Neural progenitor cell (in vitro differentiated cells): ENCODE measurements at places on chromosomes 7 and 10.

GRCh38 chr10:21488246-21488956 is 37.1 kb downstream of the SKIDA1 start:
- no peak for DNase-seq

DNA sequence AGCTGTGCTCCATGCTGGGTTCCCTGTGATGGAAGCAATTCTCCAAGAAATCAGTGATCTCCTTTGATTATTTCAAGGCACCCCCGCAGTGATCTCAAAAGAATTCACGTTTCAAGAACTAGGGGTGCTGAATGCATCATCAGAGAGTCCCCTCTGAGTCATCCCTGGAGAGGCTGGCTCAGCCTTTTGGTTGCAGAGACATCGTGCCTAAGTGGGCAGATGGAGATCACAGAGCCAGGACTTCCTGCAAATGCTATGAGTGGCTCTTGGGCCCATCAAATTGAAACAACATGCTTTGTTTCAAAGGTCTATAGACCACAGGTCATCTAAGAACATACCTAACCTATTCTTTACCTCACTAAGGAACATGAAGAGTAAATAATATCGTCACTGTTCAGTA is 41.5 kb upstream of the PLEKHA1 start:
- no peak for DNase-seq

- DNase-seq: no peak
These were observed 208.1 kb downstream of the HDAC9 start for GRCh38 chr7:18703685-18704084.

DNA sequence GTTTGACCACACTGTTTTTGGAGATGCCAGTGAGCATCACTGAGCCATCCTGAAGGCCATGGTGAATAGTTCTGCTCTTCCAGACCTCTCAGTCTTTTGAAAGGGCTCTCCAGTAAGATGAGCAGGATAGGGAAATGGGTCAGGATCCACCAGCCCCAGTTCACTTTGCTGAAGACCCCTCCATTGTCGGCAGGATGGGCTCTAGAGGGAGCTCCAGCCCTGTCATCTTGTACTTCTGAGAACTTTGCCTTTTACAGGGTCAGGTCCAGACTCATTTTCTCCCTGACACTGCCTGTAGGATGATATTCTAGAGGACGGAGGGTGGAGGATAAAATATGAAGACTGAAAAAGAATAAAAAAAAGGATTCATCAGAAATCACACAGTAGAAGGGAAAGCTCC is 13.1 kb downstream of the LHFPL3 start:
- peak; percentile 50 for DNase-seq

GRCh38 chr7:98879198-98879978 is 1.1 kb downstream of the TRRAP start:
- DNase-seq: peak; percentile 48

DNA sequence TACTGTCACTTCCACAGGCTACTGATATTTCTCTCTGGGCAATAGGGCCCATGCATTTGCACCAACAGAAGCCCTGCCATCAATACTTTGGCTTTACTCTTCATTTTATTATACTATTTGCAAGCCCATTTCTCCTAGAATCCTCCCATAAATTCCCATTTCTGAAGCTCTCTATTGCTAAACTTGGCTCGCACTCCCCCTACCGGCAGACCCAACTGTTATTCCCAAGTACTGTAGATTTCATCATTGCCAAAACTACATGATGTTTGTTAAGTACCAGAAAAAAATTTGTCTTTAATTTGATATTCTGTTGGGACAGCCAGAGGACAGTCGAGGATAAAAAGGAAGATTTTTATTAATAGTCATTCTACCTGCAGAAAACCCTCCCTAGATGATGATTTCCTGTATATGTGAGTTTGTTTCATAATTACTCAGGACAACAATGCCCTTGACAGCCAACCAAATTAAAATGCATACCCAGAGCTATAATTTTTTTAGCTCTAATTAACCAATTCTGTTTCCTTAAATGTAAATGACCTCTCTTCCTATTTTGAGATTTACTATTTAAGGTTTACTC is 298.6 kb downstream of the REEP3 start:
- DNase-seq: peak; percentile 67
